ENCODE measurements at places on chromosomes 2 and 18.
A peak's percentile ranks its signal among the peaks of the same experiment; 100 is the strongest.

- DNase-seq: no peak
Measured at GRCh38 chr18:59592624-59593023, 104.6 kb downstream of the CCBE1 start.

DNA sequence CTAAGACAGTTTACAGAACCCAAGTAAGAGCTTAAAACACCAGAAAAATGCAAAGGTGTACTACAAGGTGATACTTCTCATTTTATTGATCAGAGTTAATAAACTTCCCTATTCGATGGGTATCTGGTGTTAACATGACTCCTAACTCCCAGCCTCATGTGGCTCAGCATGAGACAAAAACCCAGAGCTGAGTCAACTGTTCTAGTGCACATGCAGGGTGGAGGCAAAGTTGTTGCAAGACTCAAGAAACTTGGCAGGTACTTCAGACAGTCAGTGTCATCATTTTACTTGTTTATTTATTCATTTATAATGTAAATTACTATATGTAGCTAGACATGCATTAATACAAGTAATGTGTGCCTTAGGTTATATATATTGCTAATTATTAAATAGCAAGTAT is 216.6 kb upstream of the DSEL start:
- DNase-seq: no peak

DNA sequence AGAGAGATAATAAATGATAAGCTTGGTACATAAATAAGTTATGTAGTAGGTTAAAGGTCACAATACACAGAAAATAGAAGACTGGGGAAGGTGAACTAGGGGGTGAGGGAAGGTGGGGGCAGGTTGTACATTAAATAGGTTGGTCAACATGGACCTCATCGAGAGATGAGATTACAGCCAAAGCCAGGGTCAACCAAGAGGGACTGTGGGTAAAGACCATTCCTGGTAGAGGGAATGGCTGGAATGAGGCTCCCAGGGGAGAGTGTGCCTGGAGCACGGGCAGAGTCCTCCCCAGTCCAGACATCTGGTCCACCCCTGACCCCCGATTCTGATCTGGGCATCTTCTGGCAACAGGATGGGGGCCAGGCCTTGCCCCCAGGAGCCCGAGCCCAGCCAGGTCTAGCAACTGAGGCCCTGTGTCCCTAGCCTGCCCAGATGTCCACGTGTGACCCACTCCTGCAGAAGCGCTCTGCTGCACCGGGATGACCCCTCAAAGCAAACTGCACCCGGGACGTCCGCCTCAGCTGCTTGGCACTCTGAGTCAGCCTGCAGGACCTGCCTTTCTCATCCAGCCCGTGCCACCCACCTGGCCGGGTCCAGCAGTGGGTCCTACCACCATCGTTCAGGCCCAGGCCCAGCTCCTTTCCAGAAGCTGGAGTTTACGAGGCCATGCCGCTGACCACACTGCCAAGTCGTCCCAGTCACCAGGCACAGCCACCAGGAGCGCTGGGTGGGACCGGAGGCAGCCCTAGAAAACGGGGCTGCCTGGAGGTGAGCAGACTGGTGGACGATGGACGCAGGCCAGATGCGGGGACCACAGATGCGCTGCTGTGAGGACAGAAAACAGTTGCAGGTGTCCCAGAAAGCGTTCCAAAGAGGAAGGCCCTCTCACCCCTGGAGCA is 56.2 kb upstream of the ID2 start:
- no peak for DNase-seq

DNA sequence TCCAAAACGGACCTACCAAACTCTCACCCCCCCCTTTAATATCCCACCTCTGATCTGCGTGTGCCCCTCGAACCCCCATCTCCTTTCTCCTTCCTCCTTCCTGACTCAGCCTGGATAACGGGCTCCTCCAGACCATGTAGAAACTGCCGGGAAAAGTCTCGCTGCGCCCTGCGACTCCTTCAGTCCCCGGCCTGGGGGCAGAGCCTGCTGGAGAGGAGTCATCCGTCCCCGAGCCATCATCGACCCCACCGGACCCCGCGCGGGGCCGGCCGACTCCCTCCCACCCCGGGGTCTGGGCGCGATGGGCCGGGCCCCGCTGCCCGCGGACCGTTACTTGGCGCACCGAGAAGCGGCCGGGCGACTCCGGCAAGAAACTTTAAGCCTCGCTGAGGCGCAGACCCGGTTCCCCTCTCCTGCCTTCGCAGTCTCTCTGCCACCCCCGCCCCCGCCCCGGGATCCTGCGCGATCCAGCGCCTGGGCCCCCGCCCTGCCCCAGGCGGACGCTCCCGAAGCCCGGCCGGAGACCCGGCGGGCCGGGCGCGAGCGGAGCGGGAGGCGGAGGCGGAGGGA is 3.4 kb downstream of the ZEB2 start:
- DNase-seq: peak; percentile 56

DNA sequence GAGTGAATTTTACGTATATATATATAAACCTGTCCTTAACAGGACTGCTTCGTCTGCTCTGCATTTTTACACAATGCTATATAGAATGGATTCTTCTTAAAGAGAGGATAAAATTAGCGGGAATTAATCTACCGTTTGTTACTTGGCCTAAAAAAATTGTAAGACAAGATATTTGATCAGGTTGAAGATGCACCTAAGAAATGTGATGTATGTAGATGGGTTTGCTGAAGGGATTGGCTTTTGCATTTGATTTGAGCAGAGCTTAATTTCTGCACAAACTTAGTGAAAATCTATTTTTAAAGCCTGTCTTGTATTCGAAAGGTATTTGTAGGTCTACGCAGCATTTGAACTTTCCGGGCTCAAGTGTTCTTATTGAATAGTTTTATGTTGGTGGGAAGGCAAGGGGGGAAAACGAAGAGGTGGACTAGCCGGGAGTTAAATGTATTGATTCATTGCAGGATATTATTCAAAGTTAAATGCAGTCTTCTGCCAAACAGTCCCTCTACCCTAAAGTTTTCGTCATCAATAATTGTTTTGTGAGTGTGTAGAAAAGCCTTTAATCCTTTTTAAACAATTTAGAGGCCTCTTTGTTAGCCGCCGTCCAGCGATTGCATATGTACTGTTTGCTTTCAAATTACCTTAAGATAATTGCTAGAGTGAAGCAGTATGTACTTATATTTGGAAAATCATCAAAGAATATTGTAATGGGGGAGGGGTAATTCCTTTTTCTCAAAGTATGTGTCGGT is 1.2 kb downstream of the PPP1CB start:
- DNase-seq: no peak

DNA sequence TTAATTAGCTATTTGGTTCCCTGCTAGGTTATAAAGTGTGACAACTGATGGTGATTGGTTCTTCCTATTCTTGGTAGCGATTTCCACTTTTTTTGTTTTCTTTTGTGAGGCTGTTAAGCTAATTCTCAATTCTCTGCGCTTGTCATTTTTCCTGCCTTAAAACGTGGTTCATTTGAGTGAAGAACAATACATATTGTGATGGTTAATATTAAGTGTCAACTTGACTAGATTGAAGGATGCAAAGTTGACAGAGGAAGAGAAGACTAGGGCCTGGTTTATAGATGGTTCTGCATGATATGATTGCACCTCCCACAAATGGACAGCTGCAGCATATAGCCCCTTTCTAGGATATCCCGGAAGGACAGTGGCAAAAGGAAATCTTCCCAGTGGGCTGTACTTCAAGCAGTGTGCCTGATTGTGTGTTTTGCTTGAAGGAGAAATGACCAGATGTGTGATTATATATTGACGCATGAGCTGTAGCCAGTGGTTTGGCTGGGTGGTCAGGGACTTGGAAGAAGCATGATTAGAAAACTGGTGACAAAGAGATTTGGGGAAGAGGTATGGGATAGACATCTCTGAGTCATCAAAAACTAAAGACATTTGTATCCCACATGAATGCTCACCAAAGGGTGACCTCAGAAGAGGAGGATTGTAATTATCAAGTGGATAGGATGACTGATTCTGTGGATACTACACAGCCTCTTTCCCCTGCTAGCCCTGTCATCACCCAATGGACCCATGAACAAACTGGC is 39.4 kb upstream of the ZNF804A start:
- DNase-seq: no peak

DNA sequence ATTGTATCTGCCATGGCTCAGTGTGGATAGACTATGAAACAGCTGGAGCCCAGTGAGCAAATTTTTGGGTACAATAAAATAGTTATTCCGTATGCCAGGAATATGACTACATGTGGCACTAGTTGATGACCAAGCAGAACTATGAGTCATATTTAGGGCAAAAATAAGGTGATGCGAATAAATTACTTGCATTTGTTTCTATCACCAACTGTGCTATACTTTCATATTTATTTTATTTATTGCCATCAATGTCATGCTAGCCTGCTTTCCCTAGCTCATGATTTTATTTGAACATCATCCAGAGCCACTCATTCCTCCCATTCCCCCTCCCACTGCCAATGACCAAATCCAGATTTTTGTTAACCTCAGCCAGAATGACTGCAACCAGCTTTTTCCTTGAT is 13.3 kb upstream of the FAP start:
- no peak for DNase-seq

GRCh38 chr2:16068552-16068940 is 128.2 kb downstream of the MYCN start:
- no peak for DNase-seq

DNA sequence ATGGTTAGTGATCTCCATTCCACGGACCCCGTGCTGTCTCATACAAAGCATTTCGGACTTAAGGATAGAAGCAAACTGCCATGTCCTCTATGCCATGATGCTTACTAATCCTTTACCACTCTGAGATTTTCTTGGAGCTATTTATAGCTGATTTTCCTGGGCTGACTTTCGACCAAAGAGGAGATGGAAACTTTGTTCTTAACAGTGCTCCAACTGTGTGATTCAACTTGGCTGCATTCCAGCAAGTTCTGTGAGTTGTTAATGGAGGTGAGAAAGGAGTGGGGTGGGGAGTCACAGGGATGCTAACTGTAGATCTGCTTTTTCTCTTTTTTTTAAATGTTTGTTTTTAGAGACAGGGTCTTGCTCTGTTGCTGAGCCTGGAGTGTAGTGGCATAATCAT is 45.5 kb upstream of the MSH2 start:
- no peak for DNase-seq

- no peak for DNase-seq
Measured at GRCh38 chr2:207408086-207408794, 121.5 kb upstream of the CREB1 start.

DNA sequence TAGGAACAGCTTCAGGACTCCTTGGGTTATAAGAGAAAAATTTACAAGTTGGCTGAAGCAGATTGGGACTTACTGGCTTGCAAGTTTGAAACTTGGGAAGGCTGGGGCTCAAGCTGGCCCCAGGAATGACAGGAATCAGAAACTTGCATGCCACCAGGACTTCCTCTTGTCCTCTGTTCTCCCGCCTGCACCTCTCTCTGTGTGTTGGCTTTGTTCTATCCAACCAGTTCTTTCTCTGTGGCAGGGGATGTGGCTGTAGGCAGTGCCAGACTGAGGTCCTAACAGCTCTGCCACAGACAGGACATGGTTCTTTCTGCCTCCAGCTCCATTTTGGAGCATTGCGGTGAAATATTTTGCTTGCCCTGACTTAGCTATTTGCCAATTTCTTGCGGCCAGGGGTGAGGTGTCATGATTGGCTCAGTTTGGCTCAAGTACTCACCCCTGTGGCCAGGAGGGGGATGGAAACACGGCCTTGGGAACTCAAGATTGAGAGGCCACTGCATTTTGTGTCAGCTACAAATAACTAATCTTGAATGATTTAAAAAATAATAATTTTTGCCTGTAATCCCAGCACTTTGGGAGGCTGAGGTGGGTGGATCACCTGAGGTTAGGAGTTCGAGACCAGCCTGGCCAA is 48.9 kb downstream of the MEP1B start:
- DNase-seq: peak; percentile 51

Measured in GM23338 (cell line).